ENCODE measurements at places on chromosomes 11 and 22. TPM values are rescaled to one million over a fixed set of nuclear protein-coding genes. Genes with fewer than 3 reads are reported as not detected.

GRCh38 chr22:45228401-45228754 lies 12.3 kb downstream of the KIAA0930 start:
- DNase-seq, result no peak

DNA sequence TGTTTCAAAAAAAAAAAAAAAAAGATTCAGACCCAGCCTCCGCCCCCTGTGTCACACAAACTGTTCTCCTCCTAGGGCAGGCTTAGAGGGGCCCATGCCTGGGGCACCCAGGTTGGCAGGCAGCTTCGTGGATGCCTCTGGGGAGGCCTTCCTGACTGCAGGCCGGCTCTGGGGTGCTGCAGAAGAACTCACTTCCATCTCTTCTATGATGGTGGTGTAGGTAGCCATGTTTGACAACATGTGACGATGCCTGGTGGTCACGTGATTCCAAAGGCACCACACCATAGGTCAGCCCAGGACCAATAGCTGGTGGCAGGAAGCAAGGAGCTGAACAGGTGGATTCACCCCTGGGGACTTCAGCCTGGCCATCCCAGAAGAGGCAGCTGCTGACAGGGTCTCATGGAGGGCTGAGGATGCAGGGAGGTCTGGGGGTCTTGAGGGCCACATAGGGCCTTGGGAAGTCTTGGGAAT lies 24.1 kb upstream of the CELSR1 start:
- peak; percentile 6 for DNase-seq

DNA sequence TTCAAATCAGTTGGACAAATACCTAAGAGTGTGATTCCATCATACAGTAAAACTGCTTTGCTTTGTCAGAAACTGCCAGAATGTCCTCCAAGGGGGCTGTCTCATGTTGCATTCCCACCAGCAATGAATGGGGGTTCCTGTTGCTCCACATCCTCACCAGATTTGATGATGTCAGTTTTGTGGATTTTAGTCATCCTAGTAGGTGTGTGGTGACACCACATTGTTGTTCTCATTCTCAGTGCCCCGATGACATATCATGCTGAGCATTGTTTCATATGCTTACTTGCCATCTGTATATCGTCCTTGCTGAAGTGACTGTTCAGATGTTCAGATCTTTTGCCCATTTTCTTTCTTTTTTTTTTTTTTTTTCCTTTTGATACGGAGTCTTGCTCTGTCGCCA lies 37.0 kb downstream of the CDPF1 start:
- DNase-seq, result no peak

DNA sequence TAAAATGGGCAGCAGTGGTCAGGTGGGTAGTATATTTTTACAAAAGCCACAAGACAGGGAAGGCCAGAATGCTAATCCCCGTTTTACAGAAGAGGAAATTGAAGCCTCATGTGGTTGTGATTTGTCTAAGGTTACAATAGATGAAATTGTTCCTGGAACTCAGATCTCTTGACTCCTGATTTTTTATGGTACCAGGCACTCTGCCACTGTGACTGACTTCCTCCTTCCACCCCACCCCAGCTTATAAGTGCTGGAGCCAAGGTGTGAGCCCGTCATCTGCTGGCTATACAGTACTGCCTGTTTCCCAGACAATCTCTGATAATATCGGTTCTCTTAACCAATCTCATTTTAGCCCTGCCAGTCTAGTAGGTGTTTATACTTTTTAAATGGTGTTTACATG lies 1.9 kb downstream of the SLC5A1 start:
- DNase-seq, result no peak

GRCh38 chr11:34915136-34916014 lies 804 bp downstream of the APIP start:
- no peak for DNase-seq

DNA sequence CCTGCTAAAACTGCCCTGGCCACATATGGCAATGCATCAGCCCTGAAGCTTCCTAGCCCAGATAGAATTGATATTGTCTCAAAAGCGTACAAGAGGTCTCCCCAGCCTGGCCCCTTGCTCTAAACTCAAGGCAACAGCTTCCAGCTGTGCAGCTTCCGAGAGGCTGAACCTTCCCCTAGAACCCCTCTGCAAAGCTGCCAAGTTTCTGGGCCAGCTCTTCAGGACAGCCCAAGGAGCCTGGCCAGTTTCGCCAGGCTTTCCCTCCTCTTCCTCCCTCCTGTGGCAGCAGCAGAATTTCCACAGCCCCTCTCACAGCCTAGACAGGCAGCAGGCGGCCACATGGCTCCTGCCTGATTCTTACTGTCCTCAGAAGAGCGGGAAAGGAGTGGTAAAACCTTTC lies 34.5 kb downstream of the NUMA1 start:
- DNase-seq, result no peak

GRCh38 chr11:802693-803466 lies 2.2 kb downstream of the PIDD1 start:
- DNase-seq, result no peak

DNA sequence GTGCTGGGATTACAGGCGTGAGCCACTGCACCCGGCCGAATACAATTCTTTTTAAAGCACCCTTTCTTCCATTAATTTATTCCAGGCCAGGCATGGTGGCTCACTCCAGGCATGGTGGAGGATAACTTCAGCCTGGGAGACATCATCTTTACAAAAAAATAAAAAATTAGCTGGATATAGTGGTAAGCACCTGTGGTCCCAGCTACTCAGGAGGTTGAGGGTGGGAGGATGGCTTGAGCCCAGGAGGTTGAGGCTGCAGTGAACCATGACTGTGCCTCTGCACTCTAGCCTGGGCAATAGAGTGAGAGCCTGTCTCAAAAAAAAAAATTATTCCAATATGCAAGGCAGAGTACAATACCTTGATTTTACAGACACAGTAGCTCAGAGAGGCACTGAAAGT lies 11.4 kb downstream of the TAGLN start:
- DNase-seq, result no peak

GRCh38 chr22:23901600-23901999 lies 7.4 kb downstream of the MIF start:
- no peak for DNase-seq

Gene UCP2
- 23.4 TPM for total RNA-seq

Gene HORMAD2
- not detected for total RNA-seq

Gene FREY1
- total RNA-seq, result not detected

Gene SCGB2A2
- total RNA-seq, result not detected

Gene TSGA10IP
- not detected for total RNA-seq

Gene MYOD1
- total RNA-seq, result not detected

Gene OR8D1
- not detected for total RNA-seq

Data from left ventricle myocardium inferior (tissue), 1 donor.